ENCODE measurements at places on chromosomes 16 and 17.

- no peak for DNase-seq
Measured at GRCh38 chr16:67666032-67666551, 458 bp downstream of the ENKD1 start.

GRCh38 chr17:73722165-73722564, 77.9 kb upstream of the SDK2 start:
- DNase-seq = no peak

GRCh38 chr16:63774302-63774701, 1347.6 kb downstream of the CDH11 start:
- DNase-seq = no peak

DNA sequence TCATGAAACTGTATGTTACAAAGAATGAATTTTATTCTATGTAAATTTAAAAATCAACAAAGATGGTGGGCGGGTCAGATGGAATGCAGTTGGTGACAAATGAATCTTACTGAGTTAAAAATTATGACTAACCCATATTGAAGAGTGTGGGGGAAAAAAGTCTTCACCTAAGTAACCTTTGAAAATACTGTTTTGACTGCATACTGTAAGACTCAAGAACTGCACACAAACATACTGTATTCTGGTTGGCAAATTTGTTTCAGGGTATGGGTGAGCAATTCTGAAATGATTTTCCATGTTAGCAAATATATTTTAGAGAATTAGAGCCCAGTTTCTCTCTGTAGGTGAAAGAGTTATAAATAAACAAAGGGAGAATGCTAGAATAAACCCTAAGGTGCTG, 153.7 kb upstream of the KCNJ18 start:
- no peak for DNase-seq

- no peak for DNase-seq
Measured at GRCh38 chr16:21600031-21600773, 825 bp downstream of the METTL9 start.

- no peak for DNase-seq
Measured at GRCh38 chr16:69768666-69769065, 6.5 kb downstream of the WWP2 start.

DNA sequence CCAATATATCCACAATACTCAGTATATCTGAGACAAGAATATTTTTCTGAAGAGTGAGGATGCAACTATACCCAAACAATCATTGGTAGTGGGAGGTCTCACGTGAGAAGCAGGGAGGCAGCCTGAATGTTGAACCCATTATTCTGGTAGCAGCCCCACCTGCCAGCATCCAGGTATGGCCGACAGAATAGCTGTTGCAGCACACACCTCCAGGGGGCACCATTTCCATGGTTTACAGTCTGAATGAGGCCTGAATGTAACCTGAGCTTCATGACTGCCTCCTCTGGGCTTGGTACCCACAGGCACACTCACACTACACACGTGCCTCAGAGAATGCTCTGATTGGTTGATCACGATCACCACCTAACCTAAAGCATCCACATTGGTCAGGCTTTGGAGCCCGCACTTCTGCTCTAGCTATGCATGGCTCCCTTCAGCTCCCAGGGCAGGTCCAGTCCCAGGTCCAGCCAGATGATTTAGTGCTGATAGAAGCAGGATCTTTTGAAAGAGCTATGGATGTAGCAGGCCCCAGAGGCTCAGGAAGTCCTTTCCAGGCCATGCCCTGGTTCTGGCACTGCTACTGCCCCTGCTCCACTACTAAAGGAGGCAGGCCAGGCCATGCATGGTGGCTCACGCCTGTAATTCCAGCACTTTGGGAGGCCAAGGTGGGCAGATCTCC, 11.0 kb upstream of the CBFB start:
- peak; percentile 77 for DNase-seq
